Right lobe of liver (tissue), 6 donors: ENCODE measurements at places on chromosomes 7 and 10.

DNA sequence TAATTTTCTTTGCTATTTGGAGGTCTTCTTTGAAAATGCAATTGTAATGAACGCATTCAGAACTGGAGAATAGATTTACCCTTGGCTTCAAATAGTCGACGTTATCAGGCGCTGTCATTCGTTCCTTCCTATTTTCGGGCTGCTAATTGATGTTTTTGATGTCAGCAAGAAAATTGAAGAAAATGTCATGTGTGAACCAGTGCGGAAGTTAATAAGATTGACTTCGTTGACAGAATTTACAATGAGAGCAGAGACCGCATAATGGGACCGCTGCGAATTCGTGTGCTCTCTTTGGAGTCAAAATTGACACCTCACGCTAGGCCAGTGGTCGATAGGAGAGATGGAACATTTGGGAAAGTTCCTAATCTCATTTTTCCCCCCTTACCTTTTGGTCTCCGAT lies 168.8 kb downstream of the TCF7L2 start:
- no peak for DNase-seq

DNA sequence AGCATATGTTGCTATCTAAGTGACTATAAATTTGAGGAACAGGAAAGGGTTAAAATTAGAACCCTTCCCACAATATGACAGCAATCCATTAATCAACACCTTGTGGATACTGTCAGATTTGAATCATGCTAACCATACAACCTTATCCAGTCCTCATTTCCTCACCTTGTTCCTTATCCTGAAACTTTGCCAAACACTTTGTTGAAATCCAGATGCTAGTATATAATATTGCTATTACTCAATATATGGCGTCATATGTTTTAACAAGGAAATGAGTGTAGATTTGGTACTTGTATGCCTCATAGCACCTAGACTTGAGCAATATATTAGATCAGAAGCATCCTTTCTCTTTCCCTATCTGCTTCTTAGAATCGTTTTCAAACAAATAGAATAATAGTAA lies 66.3 kb upstream of the SLC25A13 start:
- no peak for DNase-seq

DNA sequence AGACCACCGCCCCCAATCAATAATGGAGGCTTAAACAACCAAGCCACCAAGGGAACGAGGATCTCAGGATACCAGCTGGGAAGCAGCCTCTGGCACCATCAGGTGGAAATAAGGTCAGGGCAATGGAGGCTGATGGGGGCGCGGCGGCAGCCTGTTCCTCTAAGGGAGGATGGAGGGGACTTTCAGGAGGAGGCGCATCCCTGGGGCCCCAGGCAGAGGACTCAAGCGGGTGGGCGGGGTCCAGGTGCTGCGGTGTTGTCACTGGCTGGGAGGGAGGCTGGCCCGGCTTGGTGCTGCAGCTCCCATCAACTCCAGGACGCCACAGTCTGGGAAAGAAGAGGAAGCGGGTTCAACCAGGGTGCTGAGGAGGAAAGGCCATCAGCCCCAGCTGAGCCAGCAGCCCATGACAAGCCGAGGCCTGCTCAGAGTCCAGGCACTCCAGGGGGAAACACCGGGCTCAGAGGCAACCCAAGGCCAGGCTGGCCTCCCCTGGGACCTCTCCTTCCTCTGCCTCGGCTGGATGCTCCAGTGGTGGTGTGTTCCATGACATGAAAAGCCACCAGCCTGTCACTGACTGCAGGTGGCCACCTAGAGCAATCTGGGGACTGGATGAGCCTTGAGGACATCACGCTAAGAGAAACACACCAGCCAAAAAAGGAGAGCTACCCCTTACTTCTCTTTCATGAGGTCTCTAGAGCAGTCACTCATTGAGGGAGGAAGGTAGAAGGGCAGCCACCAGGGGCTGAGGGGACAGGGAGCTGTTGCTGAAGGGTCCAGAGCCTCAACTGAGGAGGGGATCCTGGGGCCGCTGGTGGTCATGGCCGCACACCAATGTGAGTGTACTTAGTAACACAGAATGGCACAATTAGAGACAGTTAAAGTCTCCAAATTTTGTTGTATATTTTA lies 4.6 kb downstream of the GIGYF1 start:
- DNase-seq, result peak; percentile 21

DNA sequence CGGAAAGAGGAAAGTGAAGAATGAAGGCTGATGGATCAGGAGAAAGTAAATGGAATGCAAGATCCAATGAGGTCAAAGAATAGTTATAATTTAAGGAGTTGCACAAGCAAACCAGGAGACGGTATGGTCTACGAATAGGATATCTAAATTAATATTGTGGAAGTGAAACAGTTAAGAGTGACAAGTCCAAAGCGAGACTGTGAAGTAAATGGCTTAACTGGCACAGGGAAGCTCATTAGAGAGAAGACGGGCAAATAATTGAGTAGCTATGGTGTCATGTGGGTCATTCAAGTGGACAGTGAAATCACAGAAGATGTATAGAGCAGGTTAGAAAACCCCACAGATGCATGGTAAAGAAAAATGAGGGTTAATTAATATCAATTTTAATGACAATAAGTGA lies 3.2 kb downstream of the CYP51A1 start:
- DNase-seq, result no peak

- peak; percentile 32 for DNase-seq
Measured at GRCh38 chr7:101590663-101591435, 38.2 kb downstream of the MYL10 start.

DNA sequence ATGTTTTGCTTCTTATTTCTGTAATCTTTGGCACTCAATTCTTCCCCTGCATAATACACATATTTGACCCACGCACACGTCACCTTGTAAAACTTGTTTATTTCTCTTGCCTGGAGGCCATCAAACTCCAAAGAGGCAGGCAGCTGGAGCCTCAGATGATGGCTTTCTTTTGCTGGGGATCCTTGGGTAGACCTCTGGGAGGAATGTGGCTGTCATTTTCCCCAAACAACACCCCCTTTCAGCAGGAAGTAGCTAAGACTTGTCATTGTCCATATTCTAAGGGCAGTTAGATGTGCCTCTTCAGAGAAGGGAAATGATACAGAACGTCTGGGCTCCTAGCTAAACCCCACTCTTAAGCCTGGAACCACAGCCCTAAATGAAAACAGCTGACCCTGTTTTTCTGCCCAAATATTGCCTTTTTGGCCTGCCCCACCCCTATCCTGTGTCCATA lies 111.3 kb downstream of the ITGB8 start:
- no peak for DNase-seq

GRCh38 chr7:32385316-32385956 lies 104.7 kb downstream of the LSM5 start:
- DNase-seq, result no peak

- DNase-seq, result peak; percentile 74
Measured at GRCh38 chr10:91163269-91163868, 57.1 kb upstream of the PCGF5 start.
